NCI-H69 (cell line): ENCODE measurements at places on chromosomes 4 and X.

- DNase-seq = no peak
These were observed 115.1 kb downstream of the CPEB2 start for GRCh38 chr4:15117270-15117946.

- peak; percentile 4 for DNase-seq
These were observed 218.9 kb downstream of the FBXW7 start for GRCh38 chr4:152316969-152317368.

DNA sequence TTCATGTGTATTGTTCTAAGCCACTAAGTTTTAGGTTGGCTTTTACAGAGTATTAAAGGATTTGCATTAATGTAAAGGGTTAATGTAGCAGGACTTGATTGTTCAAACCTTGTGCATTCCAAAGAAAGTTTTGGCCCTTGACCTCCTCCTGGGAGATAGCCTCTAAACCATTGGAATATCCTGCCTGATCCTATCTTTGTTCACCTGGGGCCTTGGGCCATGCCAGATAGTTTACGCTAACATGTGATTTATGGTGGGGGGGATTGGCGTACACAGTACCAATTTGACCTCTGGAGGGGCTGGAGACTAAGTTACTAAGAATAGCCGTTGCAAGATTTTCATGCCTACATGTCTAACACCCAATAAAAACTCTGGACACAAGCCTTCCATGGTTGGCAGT lies 1002.7 kb upstream of the PABPC4L start:
- DNase-seq = no peak

- peak; percentile 14 for DNase-seq
These were observed 50.7 kb downstream of the C4orf33 start for GRCh38 chr4:129146639-129147038.

DNA sequence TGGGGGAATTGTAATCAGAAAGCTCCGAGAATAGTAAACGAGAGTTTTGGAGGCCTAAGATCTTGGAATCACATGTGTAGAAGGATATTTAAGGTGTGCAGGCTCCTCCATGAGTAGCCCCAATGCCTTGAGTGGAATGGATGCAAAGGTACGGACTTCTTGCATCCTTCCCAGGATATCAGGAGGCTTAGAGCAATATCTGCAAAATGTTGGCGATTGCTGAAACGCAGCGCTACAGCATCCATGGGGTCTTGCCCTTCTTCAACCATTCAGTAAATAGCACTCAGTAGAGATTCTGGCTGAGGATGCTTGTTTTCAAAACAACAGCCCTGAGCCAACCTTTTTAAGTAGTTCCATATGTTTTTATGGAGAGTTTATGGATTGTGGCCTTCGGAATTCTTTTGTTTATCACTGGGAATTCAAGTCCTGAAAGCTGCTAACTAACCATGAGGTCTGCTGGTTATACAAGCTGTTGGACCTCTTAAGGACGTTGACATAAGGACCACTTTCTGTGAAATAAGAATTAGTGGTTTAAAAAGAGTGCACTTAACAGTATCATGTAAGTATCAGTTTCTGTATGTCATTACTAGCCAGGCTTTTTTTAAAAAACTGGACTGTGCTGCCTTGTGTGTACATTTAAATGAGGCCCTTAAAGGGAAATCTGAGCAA lies 228.8 kb upstream of the PGRMC2 start:
- DNase-seq = peak; percentile 7

- DNase-seq = no peak
These were observed 78.8 kb downstream of the PDGFC start for GRCh38 chr4:156892805-156893204.

GRCh38 chrX:10859353-10859752 lies 239.0 kb upstream of the MID1 start:
- DNase-seq = no peak
